Right cardiac atrium (tissue), 5 donors: ENCODE measurements at places on chromosomes 11 and 22. TPM values are rescaled to one million over a fixed set of nuclear protein-coding genes. Genes with fewer than 3 reads are reported as not detected.

GRCh38 chr11:61828629-61829407 is 718 bp downstream of the FADS2 start:
- DNase-seq: peak; percentile 80

GRCh38 chr22:19477321-19478044 is 1.5 kb downstream of the UFD1 start:
- no peak for DNase-seq

GRCh38 chr22:20781272-20781990 is 7.5 kb downstream of the SERPIND1 start:
- no peak for DNase-seq

DNA sequence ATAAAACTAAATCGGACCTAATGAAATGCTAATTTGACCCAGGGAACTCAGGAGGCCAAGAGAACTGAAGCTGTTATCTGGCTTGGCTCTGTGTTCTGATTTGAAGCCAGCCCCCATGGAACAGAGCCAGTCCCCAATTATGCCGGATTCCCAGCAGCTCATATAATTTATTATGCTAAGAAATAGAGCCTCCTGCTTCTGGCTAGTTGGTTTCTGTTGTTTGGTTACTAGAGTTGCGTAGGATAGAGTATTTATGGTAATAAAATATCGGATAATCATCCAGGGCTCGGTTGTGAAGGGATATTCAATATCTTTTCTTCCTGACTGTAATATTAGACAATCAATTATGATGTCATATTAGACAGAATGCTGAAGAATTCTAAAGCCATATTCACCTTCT is 120.4 kb upstream of the TTC12 start:
- DNase-seq: peak; percentile 86

DNA sequence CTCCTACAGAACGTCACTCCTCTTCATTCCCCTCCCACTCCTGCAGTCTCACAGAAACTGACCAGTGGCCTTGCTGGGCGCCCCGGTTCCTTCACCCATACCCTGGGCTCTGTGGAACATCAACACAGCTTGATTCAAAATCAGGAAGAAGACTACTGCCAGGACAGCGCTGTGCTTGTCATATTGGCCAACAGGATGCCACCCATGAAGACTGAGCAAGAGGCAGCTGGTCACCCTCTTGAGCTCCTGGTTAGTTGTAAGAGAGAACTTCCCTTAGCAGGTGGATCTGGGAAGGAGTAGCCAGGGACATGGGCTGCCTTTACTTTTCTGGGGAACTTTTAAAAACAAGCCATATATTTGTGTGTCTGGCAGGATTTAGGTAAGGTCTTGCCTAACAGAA is 110.4 kb upstream of the TIMP3 start:
- DNase-seq: no peak

DNA sequence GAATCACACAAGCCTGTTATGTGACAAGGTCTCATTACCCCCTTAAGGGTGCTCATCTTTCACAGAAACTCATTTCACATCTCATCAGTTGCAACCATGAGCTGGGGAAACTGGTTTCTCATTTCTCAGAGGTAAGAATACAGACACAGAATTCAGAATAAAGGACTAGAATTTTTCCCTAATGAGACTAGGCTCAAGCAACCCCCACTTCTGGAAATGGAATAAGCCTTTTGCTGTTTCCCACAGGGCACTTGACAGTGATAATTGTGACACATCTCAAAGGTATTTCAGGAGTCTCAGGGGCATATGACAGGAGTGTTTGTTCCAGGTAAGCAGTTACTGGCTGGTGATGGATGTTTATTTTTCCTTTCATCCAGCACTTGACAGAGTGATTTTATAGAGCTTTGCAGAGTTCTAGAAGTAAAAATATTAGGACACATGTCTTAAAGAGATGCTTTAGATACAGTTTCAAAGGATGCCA is 112.9 kb upstream of the DDI1 start:
- no peak for DNase-seq

GRCh38 chr11:55054723-55055122 is 207.2 kb upstream of the TRIM48 start:
- DNase-seq: no peak

DNA sequence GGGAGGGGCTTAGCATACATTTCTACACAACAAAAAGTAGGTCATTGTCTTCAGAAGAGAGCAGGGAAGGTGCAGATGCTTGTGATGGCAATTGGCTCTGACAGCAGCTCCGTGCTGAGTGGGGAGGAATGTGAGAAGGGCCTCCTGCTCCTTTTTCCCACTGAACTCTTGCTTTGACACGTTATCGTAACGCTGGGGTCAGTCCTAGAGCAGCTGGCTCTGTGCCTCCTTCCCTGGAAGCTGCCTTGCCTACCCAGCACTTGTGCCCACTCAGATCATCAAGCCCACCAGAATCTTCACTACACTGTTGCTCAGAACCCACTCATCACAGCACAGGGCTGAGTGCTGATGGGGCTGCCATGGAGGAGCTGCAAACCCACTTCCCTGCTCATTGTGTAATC is 14.9 kb upstream of the NAV2 start:
- peak; percentile 65 for DNase-seq

GRCh38 chr11:59187587-59187986 is 15.7 kb downstream of the DTX4 start:
- peak; percentile 87 for DNase-seq

DNA sequence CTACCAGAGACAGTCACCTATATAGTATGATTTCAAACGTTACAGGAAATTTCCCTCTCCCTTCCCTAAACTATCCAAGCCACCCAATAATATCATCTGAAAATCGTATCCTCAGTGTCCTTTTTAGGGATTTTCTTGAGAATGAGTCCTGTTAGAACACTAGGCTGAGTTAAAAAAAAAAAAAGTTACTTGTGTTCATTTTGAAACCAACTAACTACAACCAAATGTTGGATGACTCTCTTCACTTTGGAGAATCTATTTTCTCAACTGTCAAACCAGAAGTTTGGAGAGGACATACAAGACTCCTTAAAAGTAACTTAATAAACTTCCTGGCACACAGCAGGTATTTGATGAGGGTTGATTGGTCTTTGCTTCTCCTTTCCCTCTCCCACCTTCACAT is 183.2 kb upstream of the SESN3 start:
- no peak for DNase-seq

DNA sequence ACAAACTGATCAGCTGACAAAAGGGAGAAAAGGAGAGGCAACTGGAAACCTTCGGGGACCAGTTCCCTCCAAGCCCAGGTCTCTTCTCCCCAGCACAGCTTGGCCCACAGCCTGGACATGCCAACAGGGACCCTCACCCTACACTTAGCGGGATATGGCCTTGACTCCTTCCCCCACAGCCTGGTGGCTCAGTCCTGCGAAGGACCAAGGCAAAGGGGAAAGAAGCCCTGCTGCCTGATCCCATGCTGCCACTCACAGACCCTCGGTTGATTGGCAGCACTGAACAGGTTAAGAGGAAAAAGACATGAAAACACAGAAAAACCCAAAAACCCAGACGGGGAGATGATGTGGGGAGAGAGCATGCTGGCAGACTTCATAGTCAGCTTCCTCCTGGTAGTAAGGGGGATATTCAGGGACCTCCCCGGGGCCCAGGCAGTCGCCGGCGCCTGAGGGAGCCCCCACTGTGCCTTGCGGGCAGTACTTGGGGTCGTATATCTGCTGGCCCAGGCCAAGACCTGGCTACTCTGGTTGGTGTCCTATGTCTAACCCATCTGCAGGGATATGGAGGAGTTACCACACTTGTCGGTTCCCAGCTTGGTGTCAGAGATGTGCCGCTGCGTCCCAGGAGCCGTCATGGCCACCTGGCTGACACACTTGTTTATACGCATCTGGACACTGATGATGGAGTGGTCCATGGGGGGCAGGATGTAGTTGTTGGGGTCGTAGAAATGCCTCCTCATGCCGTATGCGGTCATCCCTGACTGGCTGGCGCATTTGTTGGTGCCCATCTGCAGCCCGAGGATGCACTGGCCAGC is 34.2 kb upstream of the HORMAD2 start:
- no peak for DNase-seq

DNA sequence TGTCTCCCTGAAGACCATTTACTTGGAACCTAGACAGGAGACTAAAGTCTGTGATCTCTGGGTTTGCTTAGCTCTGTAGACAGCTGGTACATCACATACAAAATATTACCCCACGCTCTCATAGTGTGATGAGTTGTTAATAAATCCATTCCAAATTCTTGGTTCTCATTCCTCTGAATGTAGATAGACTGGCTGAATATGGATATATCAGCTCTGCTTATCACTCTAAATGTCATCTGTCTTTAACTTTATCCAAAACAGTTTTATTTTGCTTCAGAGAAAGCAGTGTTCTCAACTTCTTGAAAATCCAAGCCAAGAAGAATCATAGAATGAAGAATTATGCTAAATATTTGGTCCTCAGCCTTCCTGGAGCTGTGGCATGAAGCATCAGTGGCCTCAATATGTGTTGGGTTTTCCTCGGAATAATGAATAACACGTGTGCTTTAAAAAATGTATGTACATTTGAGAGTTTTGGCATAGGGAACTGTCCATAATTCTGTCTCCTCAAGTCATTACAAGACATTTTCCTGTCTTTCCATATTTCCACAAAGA is 10.5 kb upstream of the LDLRAD3 start:
- no peak for DNase-seq

DNA sequence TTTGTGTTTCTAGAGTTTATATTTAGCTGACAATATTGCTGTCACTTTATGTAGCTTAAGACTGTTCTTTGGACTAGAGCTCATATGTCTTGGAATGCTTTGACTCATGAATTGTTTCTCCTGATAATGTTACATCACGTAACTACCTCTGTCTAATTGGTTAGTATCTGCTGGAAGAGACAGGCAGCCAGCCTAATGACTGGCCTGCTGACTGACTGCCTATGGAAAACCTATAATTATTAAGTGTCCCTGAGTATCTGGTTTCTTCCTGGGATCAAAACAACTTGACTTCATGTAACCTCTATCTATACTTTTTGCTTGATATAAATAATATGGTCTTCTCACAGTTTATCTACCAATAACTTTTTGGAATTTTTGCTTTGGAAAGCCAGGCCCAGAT is 9.4 kb downstream of the SOX6 start:
- DNase-seq: no peak

- peak; percentile 87 for DNase-seq
These were observed 35.7 kb upstream of the KLHL35 start for GRCh38 chr11:75468534-75469340.

DNA sequence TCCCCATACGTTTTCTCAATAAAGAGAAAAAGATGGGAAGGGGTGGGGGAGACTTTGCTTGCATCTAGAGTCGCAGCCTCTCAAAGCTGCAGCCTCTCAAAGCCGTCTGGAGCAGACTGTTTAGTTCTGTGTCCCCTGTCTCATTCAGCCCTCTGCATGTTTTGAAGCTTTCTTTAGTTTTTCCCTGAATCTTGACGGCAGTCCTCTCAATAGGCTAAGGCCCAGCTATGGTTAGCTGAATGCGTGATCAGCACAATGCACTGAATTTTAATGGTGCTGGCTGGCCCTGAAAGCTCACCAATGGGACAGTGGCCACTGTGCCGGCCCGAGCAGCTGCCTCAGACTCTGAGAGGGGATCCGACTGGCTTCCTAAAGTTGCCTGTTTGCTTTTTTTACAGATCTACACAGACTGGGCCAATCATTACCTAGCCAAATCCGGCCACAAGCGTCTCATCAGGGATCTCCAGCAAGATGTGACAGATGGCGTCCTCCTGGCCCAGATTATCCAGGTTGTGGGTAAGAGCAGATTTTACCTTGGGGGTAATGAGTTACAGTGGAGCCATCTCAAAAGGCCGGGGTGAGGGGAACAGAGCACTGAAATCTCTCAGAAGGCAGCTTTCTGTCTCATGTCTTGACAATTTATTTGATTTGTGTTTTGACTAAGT is 119.6 kb downstream of the NAV2 start:
- no peak for DNase-seq

DNA sequence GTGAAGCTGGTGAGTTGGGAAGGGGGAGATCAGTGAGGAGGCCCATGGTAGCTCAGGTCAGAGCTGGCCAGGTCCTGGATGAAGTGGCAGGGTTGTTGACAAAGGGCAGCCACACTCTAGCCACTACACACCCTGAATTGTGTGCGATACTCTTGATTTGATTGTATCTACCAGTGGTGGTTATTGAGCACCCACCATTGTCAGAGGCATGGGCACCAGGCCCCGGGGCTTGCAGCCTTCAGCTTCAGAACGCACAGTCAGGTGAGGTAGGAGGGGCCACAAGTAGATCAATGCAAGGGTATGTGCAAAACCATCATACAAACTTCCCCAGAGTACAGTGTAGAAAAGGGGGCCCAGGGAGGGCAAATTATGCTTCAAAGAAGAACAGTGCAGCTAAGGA is 38.1 kb downstream of the MICAL2 start:
- no peak for DNase-seq

- DNase-seq: peak; percentile 61
These were observed 155.2 kb downstream of the MAML2 start for GRCh38 chr11:96187822-96188221.

Gene TEX54
- total RNA-seq: not detected

Gene FGF3
- not detected for total RNA-seq

Gene FAM227A
- 1.2 TPM for total RNA-seq

Gene MUC6
- not detected for total RNA-seq

Gene OR4A47
- not detected for total RNA-seq
